ENCODE measurements at places on chromosomes 6 and 20. TPM values are rescaled to one million over a fixed set of nuclear protein-coding genes. Genes with fewer than 3 reads are reported as not detected.

Gene CASP8AP2
- total RNA-seq, result 15.5 TPM

Gene ARHGAP40
- not detected for total RNA-seq

DNA sequence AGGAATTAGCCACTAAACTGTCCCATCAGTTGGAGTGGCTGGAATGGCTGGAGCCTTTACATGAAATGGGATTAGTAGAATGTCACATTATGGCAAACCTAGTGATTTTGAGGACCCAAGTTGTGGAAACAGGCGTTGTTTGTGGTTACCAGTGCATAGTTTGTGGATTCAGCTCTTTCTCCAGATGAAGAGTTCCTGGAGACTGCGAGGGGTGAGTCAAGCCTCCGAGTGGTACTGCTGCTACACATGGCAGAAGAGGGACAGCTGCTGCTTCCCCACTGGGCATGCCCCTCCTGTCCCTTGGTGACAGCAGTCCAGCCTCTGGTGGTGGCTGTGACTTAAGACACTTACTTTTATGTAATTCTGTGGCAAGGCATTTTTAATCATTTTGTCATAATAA, 94.2 kb upstream of the SCP2D1 start:
- DNase-seq, result no peak
- H3K4me1 ChIP-seq, result no peaks in the 10 kb centered on the region
- H3K4me3 ChIP-seq, result no peak overlapping the region
- H3K36me3 ChIP-seq, result no peaks in the 10 kb centered on the region

DNA sequence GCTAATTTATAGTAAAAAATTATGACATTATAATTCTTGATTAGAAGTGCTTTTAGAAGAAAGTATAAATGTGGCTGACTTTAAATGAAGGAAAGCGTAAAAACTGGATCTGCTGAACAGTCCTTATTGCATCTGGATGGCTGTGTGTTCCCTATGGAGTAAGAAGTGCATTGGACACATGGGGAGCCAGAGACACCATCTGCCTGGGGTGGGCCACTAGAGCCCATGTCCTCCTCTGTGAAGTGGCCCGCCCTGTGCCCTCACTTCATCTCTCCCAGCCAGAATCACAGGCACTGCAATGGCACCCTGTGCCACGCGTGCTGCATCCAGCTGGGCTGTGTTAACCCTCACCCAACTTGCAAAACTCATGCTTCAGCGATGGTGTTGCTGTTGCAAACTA, 13.2 kb upstream of the SFT2D1 start:
- no peaks in the 10 kb centered on the region for H3K4me1 ChIP-seq
- no peak for DNase-seq
- no peak overlapping the region for H3K4me3 ChIP-seq
- no peaks in the 10 kb centered on the region for H3K27me3 ChIP-seq

DNA sequence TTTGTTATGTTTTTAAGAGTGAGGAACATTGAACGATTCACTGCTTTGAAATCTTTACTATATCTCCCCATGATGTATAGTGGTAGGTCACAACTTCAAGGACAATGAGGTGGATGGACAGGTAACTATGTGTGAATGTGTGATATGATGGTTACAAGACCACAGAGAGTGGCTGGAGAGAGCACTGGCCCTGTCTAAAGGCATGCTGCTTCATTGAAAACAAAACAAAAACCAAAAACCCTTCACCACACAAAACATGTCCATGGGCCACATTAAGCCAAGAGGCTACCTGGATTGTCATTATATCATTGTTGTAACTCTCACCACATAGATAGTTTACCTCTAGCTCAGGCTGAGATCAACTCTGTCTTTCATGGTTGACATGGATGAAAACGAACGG, 180.6 kb upstream of the TENT5A start:
- no peak overlapping the region for H3K4me3 ChIP-seq
- no peaks in the 10 kb centered on the region for H3K4me1 ChIP-seq
- H3K27ac ChIP-seq, result no peak overlapping the region
- no peaks in the 10 kb centered on the region for H3K27me3 ChIP-seq

DNA sequence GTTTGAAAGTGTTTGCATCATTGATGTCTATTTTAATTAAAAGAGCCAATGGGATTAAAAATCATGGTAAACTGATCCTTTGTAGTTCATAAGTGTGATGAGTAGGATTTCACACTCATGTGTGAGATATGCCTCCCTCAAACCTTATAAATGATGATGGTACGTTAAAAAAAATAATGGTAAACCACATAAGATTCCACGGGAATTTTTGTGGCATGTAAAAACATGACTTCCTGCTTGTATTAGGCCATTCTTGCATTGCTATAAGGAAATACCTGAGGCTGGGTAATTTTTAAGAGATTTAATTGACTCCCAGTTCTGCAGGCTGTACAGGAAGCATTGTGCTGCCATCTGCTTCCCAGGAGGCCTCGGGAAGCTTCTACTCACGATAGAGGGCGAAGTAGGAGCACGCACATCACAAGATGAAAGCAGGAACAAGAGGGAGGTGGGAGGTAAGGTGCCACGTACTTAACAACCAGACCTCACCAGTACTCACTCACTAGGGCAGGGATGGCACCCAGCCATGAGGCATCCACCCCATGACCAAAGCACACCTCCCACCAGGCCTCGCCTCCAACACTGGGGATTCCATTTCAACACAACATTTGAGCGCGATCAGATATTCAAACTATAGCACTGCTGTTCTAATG, 187.6 kb upstream of the QKI start:
- no peaks in the 10 kb centered on the region for H3K36me3 ChIP-seq
- no peak for DNase-seq
- H3K4me3 ChIP-seq, result no peak overlapping the region
- no peaks in the 10 kb centered on the region for H3K4me1 ChIP-seq
- no peaks in the 10 kb centered on the region for H3K27me3 ChIP-seq

Measured in ovary (tissue), 10 donors.